Stimulated activated CD8-positive, alpha-beta memory T cell treated with anti-CD3 and anti-CD28 coated beads, Interleukin-15, amount 100 ng/mL, for 1 hour (primary cell): ENCODE measurements at places on chromosomes 1 and 21.

DNA sequence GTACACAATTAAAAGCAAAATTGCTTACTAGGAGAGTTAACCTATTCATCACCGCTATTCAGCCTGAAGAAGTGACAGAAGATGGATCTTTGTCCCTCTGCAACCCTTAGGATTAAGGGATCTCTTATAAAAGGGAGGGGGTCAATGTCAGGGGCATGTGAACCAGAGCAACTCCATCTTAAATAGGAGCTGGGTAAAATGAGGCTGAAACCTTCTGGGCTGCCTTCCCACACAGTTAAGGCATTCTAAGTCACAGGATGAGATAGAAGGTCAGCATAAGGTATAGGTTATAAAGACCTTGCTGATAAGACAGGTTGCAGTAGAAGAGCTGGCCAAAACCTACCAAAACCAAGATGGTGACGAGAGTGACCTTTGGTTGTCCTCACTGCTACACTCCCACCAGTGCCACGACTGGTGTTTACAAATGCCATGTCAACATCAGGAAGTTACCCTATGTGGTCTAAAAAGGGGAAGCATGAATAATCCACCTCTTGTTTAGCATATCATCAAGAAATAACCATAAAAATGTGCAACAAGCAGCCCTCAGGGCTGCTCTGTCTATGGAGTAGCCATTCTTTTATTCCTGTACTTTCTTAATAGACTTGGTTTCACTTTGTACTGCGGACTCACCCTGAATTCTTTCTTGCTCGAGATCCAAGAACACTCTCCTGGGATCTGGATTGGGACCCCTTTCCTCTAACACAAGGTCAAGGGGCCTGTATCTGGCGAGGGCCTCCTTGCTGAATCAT lies 35.3 kb upstream of the NEK2 start:
- no peak for DNase-seq

DNA sequence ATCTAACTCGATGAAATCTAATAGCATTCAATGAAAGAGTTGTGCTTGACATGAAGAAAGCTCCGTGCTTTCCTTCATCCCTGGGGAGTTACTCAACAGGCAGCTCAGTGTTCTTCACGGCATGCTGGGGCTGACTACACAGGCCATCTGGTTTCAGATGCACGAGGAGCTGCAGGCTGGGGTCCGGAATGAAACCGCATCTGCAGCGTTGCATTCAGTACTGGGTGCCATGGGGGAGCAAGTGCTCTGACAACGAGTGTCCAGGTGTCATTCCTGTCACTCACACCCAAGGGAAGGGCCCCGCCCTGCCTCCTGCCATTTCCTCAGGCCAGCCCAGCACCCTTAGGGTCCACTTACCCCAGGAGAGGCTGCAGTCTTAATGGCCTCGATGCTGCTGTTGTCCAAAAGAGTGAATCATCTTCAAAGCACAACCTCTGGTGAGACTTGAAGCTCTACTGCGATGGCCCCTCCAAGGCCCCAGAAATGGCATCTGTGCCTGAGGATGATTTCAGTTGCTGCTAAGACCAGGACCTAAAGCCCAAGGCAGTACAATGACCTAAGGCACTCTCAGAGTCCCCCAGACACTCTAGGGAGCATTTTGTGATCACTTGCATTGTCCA lies 61.4 kb downstream of the STUM start:
- no peak for DNase-seq

- DNase-seq = no peak
These were observed 7.6 kb downstream of the EFHD2 start for GRCh38 chr1:15417059-15417934.

GRCh38 chr1:29258976-29259801 lies 22.9 kb downstream of the PTPRU start:
- no peak for DNase-seq

DNA sequence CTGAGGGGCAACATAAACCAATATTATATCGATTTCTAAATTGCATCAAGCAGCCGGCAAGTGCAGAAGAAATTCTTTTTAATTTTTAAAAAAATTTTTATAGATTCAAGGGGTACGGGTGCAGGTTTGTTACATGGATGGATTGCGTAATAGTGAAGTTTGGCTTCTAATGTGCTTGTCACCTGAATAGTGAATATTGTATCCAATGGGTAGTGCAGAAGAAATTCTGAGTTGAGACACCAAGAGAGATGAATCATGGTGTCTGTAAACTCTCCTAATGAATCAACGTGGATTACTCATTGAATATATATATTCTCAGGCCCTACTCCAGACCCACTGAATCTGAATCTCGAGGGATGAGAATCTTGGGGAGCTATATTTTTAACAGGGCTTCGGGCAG lies 253.7 kb upstream of the FOXD3 start:
- no peak for DNase-seq

DNA sequence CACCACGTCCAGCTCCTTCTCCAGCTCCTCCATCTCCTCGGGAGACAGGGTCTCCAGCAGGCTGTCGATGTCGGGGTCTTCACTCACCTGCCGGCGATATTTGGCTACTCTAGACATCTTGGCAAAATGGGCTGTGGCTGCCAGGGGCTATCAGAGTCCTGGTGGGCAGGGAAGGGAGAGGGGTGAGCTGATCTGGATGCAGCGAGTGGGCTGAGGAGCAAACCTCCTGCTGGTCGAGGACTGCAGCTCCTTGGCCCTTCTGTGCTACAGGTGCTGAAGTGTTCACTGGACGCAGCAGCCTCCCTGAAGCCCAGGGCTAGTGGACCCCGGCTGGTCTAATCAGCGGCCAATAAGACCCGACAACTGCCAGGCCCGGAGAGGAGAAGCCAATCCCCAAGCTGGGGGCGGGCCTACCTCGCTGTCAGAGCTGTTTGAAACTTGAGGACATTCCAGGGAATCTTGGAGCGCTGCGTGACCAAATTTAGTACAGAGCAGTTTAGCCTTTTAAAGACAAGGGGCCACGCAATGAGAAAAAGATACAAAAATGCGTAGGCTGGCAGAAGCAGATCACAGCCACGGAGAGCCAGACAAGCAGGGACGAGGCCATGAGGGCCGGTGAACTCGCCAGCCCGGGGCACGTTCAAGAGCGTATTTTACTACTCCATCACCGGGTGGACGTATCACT lies at the start of gene LMOD1:
Gene LMOD1, minus strand, starts transcription at position 325 of the 685 bp plus-strand sequence. Its CDS starts 208 bp downstream, at position 117.
- DNase-seq = no peak

GRCh38 chr1:207789792-207790787 lies 38.2 kb downstream of the CD46 start:
- no peak for DNase-seq

GRCh38 chr1:193242000-193242399 lies 55.6 kb upstream of the B3GALT2 start:
- no peak for DNase-seq

GRCh38 chr1:201707027-201707426 lies 121.9 kb upstream of the IPO9 start:
- DNase-seq = no peak
